ENCODE measurements at places on chromosomes 11 and 22. TPM values are rescaled to one million over a fixed set of nuclear protein-coding genes. Genes with fewer than 3 reads are reported as not detected.

GRCh38 chr22:29816128-29816527 lies 21.9 kb downstream of the ASCC2 start:
- H3K27ac ChIP-seq = no peak overlapping the region
- no peaks in the 10 kb centered on the region for H3K27me3 ChIP-seq
- H3K4me3 ChIP-seq = no peak overlapping the region
- no peaks in the 10 kb centered on the region for H3K4me1 ChIP-seq
- H3K36me3 ChIP-seq = peaks cover 75% of the 10 kb centered on the region

DNA sequence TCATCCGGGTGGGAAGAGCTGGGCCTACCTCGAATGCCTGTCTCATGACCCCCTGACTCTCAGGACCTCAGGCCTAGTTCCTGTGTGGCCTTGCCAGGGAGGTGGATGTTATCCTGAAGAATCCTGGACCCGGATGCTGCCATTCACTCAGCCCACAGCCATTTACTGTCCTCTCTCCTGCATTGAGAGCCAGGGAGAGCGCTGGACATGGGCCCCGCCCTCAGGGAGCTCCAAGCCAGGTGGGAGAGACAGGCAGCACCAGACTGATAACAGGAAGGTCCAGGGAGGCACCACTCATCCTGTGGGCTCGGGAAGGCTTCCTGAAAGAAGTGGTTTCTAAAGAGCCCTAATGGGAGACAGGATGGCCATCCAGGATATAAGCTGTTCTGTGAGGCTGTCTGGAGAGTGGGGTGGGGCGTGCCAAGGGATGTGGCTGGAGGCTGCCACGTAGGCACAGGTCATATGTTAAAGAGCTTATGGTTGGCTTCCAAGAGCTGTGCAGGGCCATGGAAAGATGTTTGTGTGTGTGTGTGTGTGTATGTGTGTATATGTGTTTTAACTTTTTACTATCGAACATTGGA lies 8.6 kb downstream of the SERPINH1 start:
- no peaks in the 10 kb centered on the region for H3K4me1 ChIP-seq
- H3K27ac ChIP-seq = no peak overlapping the region
- no peaks in the 10 kb centered on the region for H3K27me3 ChIP-seq
- H3K4me3 ChIP-seq = no peak overlapping the region
- H3K36me3 ChIP-seq = peaks cover 34% of the 10 kb centered on the region

GRCh38 chr22:40751250-40751649 lies 67.9 kb downstream of the SLC25A17 start:
- H3K27ac ChIP-seq = no peak overlapping the region
- H3K36me3 ChIP-seq = no peaks in the 10 kb centered on the region
- no peaks in the 10 kb centered on the region for H3K27me3 ChIP-seq
- no peak for DNase-seq

GRCh38 chr11:133497477-133498140 lies 34.7 kb downstream of the OPCML start:
- no peak overlapping the region for H3K4me3 ChIP-seq
- no peaks in the 10 kb centered on the region for H3K4me1 ChIP-seq
- DNase-seq = no peak
- no peaks in the 10 kb centered on the region for H3K36me3 ChIP-seq

Gene SCGB2A2
- total RNA-seq = not detected

Gene DRD4
- total RNA-seq = 0.64 TPM

Gene RASGRP2
- 463 TPM for total RNA-seq

Measured in CD4-positive, alpha-beta memory T cell (primary cell).